ENCODE measurements at places on chromosomes 2 and 18. TPM values are rescaled to one million over a fixed set of nuclear protein-coding genes. Genes with fewer than 3 reads are reported as not detected.

- no peak for DNase-seq
- H3K4me3 ChIP-seq: no peak overlapping the region
- H3K27ac ChIP-seq: no peak overlapping the region
- no peaks in the 10 kb centered on the region for H3K36me3 ChIP-seq
Observed at GRCh38 chr2:109694190-109694589, 80.0 kb downstream of the SOWAHC start.

GRCh38 chr2:117771969-117772630, 42.4 kb upstream of the DDX18 start:
- H3K4me1 ChIP-seq: no peaks in the 10 kb centered on the region
- H3K27ac ChIP-seq: no peak overlapping the region
- H3K36me3 ChIP-seq: no peaks in the 10 kb centered on the region
- H3K27me3 ChIP-seq: no peaks in the 10 kb centered on the region

GRCh38 chr2:126431136-126431535, 224.8 kb upstream of the GYPC start:
- no peaks in the 10 kb centered on the region for H3K27me3 ChIP-seq
- H3K27ac ChIP-seq: no peak overlapping the region
- no peak for DNase-seq

GRCh38 chr18:74624466-74624865, 26.8 kb downstream of the ZNF407 start:
- H3K27me3 ChIP-seq: no peaks in the 10 kb centered on the region
- DNase-seq: no peak

DNA sequence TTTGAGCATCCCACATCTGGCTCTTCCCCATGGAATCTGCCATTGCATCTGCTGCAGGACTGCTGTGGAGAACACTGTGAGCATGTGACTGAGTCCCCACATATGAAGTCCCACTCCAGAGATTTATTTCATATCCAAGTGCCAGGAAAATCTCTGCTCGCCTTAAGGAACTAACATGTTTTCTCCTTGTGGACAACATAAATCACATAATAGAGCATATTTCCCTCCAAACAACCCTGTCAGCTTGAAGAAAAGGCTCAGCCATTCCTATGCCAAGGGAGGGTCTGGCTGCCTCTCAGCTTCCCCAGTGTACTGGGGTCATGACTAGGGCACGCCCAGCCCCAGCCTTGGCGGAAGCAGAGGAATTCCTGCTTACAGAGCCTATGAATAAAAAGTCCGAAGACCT, 193.7 kb downstream of the DNER start:
- H3K36me3 ChIP-seq: no peaks in the 10 kb centered on the region
- DNase-seq: no peak
- H3K4me1 ChIP-seq: no peaks in the 10 kb centered on the region
- no peak overlapping the region for H3K27ac ChIP-seq

- H3K36me3 ChIP-seq: peaks cover 36% of the 10 kb centered on the region
- no peaks in the 10 kb centered on the region for H3K27me3 ChIP-seq
- DNase-seq: no peak
- H3K27ac ChIP-seq: no peak overlapping the region
- no peaks in the 10 kb centered on the region for H3K4me1 ChIP-seq
Observed at GRCh38 chr2:215338883-215339679, 27.2 kb downstream of the ATIC start.

DNA sequence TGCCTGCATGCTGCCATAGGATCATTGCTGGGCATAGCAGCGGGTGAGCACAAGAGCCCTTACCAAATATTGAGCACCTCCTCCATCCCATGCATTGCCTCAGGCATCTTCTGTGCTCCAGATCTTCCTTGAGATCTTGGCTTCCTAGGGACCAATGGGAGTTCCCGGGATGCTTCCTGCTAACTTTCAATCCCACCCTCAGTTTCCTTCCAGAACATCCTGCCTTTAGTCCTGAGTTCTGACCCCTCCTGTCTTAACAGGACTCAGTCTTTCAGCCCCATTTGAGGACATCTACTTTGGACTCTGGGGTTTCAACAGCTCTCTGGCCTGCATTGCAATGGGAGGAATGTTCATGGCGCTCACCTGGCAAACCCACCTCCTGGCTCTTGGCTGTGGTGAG, 15.3 kb downstream of the SLC14A1 start:
- no peaks in the 10 kb centered on the region for H3K36me3 ChIP-seq
- no peak overlapping the region for H3K27ac ChIP-seq
- H3K27me3 ChIP-seq: peaks cover 5% of the 10 kb centered on the region
- no peak overlapping the region for H3K4me3 ChIP-seq
- no peak for DNase-seq
- no peaks in the 10 kb centered on the region for H3K4me1 ChIP-seq

GRCh38 chr2:238790833-238791230, 57.1 kb upstream of the TWIST2 start:
- no peak overlapping the region for H3K4me3 ChIP-seq
- no peak for DNase-seq
- H3K36me3 ChIP-seq: no peaks in the 10 kb centered on the region
- peak overlapping the region; percentile 75 for H3K27ac ChIP-seq

GRCh38 chr2:197973772-197974171, 169.4 kb downstream of the PLCL1 start:
- no peaks in the 10 kb centered on the region for H3K27me3 ChIP-seq
- no peak overlapping the region for H3K27ac ChIP-seq
- H3K36me3 ChIP-seq: no peaks in the 10 kb centered on the region

DNA sequence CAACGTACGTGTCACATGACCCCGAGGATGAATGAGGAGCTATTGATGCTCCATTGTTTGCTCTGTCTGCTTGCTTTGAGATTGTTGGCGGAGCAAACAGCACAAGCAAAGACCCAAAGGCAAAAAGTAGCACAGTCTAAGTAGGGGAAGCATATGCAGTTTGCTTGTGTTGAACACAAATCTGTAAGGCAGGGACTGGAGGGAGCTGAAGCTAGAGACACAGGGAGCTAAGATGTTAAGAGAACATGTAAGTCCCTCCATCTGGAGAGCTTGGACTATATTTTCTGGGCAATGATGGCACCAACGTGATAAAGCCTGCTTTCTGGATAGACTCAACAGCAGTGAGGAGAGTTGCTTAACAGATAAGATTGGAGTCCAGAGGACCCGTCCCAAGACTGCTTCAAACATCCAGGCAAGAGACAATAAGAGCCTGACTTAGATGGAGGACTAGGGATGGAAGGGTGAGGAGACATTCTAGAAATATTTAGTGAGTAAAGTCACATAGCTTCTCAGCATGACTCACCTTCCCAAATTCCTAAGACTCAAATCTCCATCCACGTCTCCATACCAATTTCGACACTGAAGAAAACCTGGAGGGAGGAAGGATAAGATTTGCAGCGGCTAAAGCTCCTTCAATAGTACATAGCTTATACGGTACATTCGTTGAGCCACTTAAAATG, 88.1 kb upstream of the KLF7 start:
- H3K36me3 ChIP-seq: no peaks in the 10 kb centered on the region
- no peak for DNase-seq
- H3K27me3 ChIP-seq: peaks cover 2% of the 10 kb centered on the region
- H3K4me1 ChIP-seq: peaks cover 64% of the 10 kb centered on the region
- peak overlapping the region; percentile 88 for H3K27ac ChIP-seq

DNA sequence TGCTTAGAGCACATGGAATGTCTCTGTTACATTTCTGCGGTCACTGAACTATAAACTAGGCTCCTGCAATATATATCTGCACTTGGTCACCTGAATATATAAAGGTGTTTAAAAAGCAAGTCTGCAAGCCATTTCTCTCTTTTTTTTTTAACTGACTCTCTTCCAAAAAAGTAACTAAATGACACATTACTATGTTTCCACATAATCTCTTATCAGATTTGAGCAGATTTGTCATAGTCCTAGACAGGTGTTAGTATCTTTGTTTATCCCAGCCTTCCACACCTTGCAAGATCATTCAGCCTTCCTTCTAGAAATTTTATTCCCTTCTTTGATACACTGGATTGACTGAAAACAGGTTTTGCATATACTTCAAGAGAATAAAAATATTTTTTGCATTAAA, 86.7 kb upstream of the KLF7 start:
- no peak for DNase-seq
- H3K36me3 ChIP-seq: no peaks in the 10 kb centered on the region
- peaks cover 50% of the 10 kb centered on the region for H3K4me1 ChIP-seq
- no peak overlapping the region for H3K27ac ChIP-seq

- H3K27ac ChIP-seq: no peak overlapping the region
- H3K27me3 ChIP-seq: no peaks in the 10 kb centered on the region
Observed at GRCh38 chr2:63617366-63617765, 28.6 kb downstream of the MDH1 start.

GRCh38 chr2:191012346-191012745, 1.6 kb downstream of the STAT1 start:
- peaks cover 15% of the 10 kb centered on the region for H3K27me3 ChIP-seq
- no peaks in the 10 kb centered on the region for H3K4me1 ChIP-seq
- no peak overlapping the region for H3K4me3 ChIP-seq

GRCh38 chr2:203722411-203722810, 16.0 kb downstream of the CD28 start:
- H3K4me3 ChIP-seq: no peak overlapping the region
- H3K36me3 ChIP-seq: no peaks in the 10 kb centered on the region
- peaks cover 5% of the 10 kb centered on the region for H3K27me3 ChIP-seq
- DNase-seq: no peak
- no peak overlapping the region for H3K27ac ChIP-seq

DNA sequence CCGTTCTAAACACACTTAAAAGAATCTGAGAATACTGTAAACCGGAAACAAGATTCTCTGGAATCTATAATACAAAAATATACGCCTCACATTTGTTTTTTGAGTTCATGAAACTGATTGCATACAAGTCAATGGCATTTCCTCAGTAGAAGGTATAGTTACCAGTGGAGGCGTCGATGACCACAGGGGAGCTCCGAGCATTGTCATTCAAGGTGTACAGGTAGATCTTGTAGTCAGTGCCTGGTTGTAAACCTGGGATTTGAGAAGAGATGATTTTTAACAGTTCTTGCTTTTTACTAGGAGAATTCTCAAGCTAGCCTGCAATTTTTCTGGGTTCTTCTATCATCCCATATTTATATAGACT, 60.4 kb downstream of the FN1 start:
- DNase-seq: no peak
- no peak overlapping the region for H3K4me3 ChIP-seq
- peaks cover 38% of the 10 kb centered on the region for H3K36me3 ChIP-seq
- H3K4me1 ChIP-seq: no peaks in the 10 kb centered on the region

DNA sequence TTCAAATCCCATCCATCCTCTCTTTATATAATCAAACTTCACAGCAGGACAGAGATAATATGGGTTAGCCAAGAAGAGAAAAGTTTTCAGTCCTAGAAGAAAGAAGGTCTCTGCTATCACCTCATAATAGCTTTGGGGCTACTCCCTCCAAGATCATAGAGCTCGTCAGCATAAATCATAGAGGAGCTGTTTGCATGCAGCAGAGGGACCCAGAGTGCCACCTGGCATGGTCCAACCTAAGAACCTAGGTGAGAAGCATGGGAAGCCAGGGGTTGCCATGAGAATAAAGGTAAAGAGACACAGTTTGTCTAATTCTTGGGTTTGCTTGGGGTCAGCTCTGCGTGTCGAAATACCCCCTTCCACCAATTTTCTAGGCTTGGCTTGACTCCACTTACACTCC, 87.1 kb upstream of the CYP1B1 start:
- no peak overlapping the region for H3K27ac ChIP-seq
- no peak overlapping the region for H3K4me3 ChIP-seq
- H3K36me3 ChIP-seq: no peaks in the 10 kb centered on the region
- no peak for DNase-seq
- peaks cover 6% of the 10 kb centered on the region for H3K4me1 ChIP-seq

DNA sequence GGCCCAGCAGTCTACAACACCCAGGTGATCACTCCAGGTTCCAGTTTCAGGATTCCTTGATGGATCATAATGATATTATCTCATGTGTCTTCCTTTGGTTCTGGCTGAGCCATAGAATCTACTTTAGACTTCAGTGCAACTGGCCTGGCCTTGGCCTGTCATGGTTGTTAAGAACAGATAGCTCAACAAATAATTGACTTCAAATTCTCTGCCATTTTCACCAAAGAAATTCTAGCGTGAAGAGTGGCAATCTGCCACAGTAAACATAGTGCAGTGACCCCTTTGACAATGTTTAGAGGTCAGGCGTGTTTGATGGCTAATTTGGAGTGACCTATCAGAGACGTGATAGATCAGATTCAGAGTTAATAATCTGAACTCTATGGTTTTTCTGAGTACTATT, 50.2 kb upstream of the ZNF385B start:
- H3K4me1 ChIP-seq: peaks cover 17% of the 10 kb centered on the region
- H3K36me3 ChIP-seq: no peaks in the 10 kb centered on the region
- no peaks in the 10 kb centered on the region for H3K27me3 ChIP-seq
- no peak overlapping the region for H3K4me3 ChIP-seq
- no peak for DNase-seq
- no peak overlapping the region for H3K27ac ChIP-seq

GRCh38 chr18:75492852-75493251, 65.3 kb upstream of the SMIM21 start:
- no peaks in the 10 kb centered on the region for H3K27me3 ChIP-seq
- H3K4me3 ChIP-seq: no peak overlapping the region
- no peaks in the 10 kb centered on the region for H3K36me3 ChIP-seq

DNA sequence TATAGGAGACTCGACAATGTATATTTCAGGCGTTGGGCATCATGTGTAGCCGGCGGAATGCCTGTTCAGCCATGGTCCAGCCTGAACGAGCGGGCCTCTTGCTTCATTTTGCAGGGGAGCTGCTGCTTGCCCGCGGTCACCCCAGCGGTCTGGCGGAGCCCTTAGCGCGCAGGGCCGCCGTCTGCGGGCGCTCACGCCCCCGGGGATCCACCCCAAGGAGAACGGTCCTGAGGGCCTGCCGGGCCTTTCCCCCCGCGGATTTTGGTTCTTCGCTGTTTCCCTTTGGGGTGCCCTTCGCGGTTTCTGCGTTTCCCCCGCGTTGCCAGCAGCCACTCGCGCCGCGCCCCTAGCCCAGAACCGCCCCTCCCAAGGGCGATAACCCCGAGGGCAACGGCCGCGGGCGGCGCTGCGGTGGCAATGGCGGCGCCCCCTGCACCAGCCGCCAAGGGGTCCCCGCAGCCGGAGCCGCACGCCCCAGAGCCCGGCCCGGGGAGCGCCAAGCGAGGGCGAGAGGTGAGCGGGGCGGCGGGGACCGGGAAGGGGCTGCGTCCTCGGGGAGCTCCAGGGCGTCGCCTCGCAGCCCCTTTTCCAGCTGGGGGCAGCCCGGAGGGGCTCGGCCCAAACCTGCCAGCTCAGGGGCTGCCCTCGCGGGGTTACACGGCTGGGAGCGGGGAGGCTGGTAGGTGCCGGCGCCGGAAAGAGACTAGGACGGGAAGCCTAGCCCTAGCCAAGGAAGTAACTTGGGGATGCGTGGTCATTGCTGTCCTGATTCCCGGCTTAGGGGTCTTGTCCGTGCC, at the start of gene MFSD2B:
Gene MFSD2B, plus strand, starts transcription at position 406 of the 797 bp plus-strand sequence. Its CDS starts 12 bp downstream, at position 418.
- DNase-seq: no peak
- H3K4me3 ChIP-seq: peak within 1 kb of the TSS; percentile 81
- H3K4me1 ChIP-seq: peaks cover 7% of the 10 kb centered on the region
- H3K36me3 ChIP-seq: no peaks in the 10 kb centered on the region
- peaks cover 25% of the 10 kb centered on the region for H3K27me3 ChIP-seq

SERPINB7 gene
- total RNA-seq: not detected

MYO5B gene
- total RNA-seq: 0.25 TPM

NGEF gene
- total RNA-seq: 0.96 TPM

TMEM169 gene
- total RNA-seq: 34.8 TPM

ORC2 gene
- total RNA-seq: 40.3 TPM

SSB gene
- 187 TPM for total RNA-seq

ZBTB7C gene
- total RNA-seq: 0.45 TPM

LIMS1 gene
- total RNA-seq: 25.8 TPM

All from neural crest cell (in vitro differentiated cells).